ENCODE measurements at places on chromosomes 11 and 22.

GRCh38 chr22:20610243-20610686, 102.9 kb downstream of the MED15 start:
- no peak for DNase-seq

GRCh38 chr11:68214173-68215086, 1.3 kb upstream of the KMT5B start:
- DNase-seq: no peak

DNA sequence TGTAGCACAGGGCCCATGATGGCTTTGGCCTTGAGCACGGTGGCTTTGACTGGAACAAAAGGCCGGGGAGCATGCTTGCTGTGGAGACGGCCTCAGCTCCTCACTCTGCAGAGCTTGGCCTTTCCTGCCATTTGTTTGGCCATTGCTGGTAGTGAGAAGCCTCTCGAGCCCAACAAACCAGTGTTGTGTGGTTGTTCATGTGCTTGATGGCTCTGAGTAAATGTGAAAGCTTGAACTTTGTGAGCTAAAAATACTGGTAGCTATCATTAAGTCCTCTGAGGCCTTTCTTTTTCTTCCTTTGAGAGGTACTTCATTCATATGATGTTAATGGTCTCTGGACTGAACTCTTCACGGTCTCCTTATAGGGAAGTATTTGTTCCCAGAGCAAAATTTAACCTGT, 39.6 kb downstream of the NAT10 start:
- DNase-seq: no peak

GRCh38 chr22:28254396-28254795, 335.3 kb upstream of the PITPNB start:
- no peak for DNase-seq

- peak; percentile 1 for DNase-seq
Measured at GRCh38 chr11:8219257-8220021, 44.2 kb downstream of the LMO1 start.

DNA sequence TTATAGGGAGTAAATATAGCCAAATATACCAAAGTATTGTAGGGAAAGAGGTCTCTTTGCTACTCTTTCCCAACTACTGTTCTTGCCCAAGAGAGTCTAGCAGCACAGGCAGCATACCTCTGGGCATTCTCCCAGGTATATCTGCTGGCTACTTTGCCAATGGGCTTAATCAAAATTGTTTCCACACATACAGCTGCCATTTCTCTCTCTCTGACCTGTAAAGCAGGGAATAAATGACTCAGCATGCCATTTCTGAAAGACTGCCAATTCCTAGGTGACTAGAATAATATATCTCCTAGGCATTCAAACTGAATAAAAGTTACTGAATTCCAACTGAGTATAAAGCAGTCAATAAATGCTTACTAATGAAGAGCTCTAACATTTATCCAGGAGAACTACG, 44.6 kb downstream of the RDX start:
- no peak for DNase-seq

DNA sequence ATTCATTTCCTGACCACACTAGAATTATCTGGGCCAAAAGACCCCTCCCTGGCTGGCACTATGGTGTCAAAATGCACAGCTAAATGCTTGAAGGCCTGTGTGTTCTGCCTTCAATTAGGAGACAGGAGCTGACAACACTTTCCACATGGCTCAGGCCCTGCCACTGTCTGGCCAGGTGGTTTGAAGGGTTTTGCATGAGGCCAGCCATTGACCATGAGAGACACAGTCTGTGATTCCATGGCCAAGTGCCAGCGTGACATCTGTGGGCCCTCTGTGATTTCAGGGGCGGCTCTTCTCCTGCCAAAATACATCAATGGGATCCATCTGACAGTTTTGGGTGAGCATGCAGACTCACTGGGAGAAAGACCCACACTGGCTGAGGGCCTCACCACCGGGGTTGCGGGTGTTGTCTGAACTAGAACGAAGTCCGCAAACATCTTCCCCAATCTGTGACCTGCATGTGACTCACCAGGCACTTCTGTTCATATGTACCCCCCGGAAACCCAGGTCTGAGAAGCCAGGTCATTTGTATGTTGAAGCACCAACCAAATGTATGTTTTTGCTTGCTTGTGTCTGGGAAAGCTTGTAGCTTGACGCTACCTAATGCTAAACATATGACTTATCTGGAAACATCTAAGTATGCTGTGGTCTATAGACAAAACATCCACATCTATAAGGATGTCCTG, 20.7 kb upstream of the NAV2 start:
- DNase-seq: no peak

- no peak for DNase-seq
Measured at GRCh38 chr22:47173535-47174021, 411.1 kb downstream of the TBC1D22A start.

DNA sequence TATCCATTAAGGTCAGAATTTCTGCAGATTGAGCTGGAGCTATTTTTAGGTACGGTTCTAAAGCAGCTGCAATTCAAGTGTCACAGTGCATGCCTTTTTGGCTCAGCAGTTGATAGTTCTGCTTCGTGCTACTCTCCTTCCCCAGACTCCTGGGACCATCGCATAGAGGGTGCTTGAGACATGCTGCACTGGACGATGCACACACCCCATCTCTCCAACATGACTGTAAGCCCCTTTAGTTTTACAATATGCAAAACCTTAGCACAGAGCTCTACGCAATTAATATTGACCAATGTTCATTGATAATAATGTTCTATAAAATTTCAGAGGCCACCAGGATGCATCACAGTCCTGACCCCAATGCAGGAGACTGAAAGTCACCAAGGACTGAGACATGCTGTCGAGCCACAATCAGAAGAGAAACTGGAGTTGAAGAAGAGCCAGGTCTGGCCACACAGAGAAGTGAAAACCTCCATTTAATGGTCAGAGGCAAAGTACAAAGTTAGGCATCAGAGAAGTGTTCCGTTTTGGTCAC, 120.9 kb upstream of the ZC3H12C start:
- DNase-seq: no peak

DNA sequence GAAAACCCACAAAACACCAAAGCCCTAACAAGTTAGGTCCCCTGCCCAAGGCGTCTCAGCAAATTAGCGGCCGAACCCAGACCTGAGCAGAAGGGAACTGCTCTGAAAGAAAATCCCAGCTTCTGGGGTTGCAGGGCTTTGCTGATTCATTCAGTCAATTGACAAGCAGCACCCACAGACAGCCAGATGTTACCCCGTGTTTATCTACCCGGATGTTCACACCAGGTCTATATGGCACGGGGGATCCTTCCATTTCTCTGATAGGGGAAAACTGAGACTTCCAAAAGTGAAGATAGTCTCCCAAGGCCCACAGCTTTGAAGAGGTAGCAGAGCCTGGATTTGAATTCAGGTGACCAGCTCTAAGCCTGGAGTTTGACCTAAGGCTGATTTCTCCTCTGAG, 14.0 kb upstream of the OAF start:
- DNase-seq: no peak

- DNase-seq: no peak
Measured at GRCh38 chr22:20656516-20656901, 117.4 kb upstream of the SERPIND1 start.

DNA sequence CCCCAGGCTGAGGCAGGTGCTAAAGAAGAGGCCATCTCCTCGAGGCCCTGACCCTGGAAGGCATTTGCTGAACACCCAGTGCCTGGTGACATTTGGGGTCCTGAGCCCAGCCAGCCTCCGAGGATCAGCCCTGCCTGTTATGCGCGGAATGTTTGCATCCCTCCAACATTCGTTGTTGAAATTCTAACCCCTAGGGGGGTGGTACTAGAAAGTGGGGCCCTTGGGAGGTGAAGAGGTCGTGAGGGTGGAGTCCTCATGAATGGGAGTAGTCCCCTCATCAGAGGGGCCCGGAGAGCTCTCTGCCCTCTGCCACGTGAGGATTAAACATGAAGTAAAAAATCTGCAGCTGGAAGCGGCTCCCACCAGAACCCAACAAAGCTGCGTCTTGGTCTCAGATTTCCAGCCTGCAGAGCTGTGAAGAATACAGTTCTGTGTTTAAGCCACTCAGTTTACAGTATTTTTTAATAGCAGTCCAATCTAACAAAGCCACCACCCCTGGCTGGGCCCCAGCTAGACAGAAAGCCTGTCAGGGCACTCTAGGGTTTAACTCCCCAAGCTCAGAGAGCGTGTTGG, 35.3 kb upstream of the SEPTIN5 start:
- no peak for DNase-seq

GRCh38 chr11:121143921-121144320, 42.9 kb downstream of the TECTA start:
- DNase-seq: no peak

- DNase-seq: no peak
Measured at GRCh38 chr22:36239150-36239400, 252 bp downstream of the APOL2 start.

- no peak for DNase-seq
Measured at GRCh38 chr22:49259839-49260615, 567.6 kb downstream of the BRD1 start.

DNA sequence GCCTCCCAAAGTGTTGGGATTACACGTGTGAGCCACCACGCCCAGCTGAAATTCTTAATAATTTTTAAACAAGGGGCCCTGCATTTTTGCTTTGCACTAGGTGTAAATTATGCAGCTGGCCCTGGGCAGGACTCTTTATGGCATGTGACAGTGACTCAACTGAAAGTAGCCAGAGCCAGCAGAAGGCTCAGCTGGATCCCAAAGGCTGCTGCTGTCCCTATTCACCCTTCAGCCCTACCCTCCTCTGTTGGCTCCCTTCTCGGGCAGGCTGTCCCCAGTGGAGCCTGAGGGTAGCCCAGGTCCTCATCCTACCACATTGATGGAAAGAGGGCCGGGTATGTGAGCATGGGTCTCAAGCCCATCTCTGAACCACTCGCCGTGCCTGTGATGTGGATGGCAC, 45.6 kb downstream of the CD82 start:
- DNase-seq: no peak

DNA sequence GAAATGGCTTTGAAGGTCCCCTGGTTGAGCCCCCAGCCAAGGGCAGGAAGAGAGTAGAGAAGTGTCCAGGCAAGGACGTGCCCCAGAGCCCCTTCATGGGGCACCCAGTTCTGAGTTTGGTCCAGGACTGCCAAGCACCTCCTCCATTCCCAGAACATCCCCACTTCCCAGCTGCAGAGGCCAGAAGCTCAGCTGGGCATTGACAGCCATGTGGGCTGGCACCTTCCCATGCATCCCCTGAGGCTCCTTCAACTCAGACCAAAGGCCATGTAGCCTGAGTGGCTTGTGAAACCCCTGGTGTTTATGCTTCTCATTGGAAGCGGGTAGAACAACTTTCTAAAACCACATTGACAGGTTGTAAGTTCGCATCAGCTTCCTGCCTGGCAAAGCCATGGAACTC, 789.6 kb downstream of the TBC1D22A start:
- no peak for DNase-seq

DNA sequence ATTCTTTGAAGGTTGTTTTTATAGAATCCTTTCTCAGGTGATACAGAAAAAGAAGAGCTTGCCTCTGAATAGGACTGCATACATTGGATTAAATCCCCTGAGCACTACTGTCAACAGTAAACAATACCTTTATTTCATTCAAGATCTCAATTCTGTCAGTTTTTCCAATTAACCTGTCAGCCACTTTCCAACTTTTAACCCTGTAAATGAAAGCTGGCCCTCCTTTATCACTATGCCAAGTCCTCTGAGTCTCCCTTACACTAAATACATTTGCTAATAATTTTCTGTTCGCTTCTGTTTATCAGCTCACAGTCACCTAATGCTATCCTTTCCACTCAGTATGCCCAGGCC, 213.7 kb upstream of the ARHGAP42 start:
- DNase-seq: no peak

DNA sequence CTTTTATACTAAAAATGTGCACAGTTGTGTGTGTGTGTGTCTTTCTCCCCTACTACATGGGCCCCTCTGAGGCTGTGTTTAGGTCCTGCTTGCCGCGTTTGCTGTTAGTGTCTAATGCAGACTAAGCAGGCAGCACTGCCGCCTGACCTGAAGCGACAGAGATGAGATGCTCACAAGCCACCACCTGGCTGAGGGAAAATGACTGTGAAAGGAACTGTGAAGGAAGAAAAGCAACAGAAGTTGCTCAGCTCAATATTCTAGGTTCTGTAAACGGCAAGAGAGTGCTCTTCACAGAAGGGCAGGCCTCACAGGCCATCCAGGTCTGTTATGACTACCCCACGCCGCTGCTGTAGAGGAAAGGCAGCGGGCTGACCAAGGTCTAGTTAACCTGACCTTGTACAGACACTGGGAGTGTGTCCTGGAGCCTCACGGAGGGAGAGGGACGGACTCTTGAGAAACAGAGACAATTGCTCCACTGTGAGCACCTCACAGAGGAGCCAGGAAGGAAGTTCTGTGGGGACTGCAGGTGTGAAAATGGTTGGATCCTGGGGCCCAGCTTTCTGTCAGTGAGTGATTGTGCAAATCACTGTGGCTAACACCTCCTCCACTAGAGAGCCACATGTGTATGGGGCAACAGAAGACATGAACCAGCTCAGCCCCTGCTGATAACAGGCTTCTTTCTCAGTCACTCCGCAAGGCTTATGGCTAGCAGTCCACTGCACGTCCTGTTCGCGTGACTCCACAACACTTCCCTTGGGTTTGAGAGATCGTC, 31.3 kb upstream of the YPEL1 start:
- DNase-seq: no peak

GRCh38 chr11:102144357-102145355, 34.4 kb downstream of the YAP1 start:
- DNase-seq: no peak

DNA sequence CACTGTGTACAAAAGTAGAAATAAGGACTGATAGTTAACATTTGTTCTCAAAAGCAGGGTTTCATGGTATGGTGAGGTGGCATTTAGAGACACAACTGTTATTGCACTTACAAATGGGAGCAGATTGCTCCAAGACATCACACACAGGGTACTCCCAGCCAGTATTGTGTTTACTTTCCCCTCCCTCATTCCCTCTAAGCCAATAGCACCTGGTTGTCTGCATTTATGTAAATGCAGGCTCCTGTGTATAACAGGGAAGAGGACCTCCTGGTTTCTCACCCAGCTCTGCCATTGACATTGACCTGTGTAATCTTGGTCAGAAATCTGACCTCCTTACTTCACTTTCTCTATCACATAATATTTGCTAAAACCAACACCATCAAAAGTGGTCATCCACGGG, 154.4 kb downstream of the NAV2 start:
- DNase-seq: no peak

Measured in SHP77 (cell line).